ENCODE measurements at places on chromosomes 12 and 14. TPM values are rescaled to one million over a fixed set of nuclear protein-coding genes. Genes with fewer than 3 reads are reported as not detected.

Gene OVCH1
- 0.18 TPM for total RNA-seq

Gene GDF3
- total RNA-seq: not detected

GRCh38 chr14:42353315-42353714, 746.6 kb downstream of the LRFN5 start:
- DNase-seq: no peak

Gene RNF212B
- total RNA-seq: not detected

GRCh38 chr12:21676776-21677175, 19.1 kb upstream of the LDHB start:
- DNase-seq: no peak

Data from ureter (tissue), 1 donor.